ENCODE measurements at places on chromosomes 2 and 18.

DNA sequence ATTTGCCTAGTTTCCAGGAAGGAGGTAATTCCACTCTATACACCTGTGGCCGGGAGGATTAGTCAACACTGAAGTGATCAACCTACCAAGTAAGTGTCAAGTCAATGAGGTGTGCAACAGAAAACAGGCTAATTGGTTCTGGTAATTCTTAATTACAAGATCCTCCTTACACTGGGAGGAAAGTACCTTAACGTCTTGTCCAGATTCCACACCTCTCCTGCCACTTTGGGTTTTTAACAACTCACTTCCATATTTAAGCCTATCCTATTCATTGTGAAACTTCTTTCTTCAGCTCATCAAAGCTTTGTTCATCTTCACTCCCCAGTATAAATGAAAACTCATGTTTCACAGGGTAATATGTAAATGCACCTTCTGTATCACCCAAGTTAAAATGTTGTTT lies 22.0 kb upstream of the MAP4K4 start:
- DNase-seq, result no peak

- no peak for DNase-seq
Measured at GRCh38 chr2:127523269-127523939, 2.9 kb downstream of the IWS1 start.

GRCh38 chr2:71560638-71561011 lies 107.3 kb downstream of the DYSF start:
- DNase-seq, result no peak

DNA sequence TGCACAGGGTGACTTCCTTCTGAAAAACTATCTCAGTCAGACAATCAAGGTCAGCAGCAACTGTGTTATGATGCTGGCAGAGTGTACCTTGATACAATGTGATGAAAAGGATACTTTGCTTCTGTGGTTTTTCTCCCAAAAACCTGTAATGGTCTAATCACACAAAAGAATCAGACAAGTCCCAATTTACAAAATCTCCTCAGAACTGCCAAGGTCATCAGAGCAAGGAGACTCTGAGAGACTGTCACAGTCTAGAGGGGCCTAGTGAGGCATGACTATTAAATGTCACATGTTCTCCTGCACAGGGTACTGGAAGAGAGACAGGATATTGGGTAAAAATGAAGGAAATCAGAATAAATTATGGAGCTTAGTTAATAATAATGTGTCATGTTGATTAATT lies 185.4 kb downstream of the ST6GAL2 start:
- DNase-seq, result no peak

- peak; percentile 38 for DNase-seq
Measured at GRCh38 chr2:215921895-215922294, 91.5 kb downstream of the MREG start.

DNA sequence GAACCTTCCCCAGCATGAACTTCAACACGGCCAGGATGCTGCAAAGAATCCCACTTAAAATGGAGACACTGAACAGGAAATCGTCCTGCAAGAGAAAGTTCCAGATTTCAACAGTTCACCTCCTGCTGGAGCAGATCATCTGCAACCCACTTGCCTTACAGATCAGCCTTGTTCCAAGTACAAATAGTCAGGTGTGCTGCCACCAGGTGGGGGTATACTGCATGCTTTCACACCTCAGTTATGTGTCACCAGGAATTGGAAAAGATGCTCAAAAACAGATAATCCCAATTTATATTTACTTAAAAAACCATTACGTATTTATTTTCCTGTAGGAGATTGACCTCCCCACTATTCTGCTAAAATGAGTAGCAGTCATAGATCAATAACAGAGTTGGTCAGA lies 212.3 kb downstream of the MGAT5 start:
- no peak for DNase-seq

GRCh38 chr2:6635296-6635695 lies 230.4 kb downstream of the CMPK2 start:
- DNase-seq, result no peak

GRCh38 chr2:67670747-67671183 lies 273.6 kb downstream of the ETAA1 start:
- no peak for DNase-seq

GRCh38 chr2:217326238-217327022 lies 466.6 kb upstream of the TNP1 start:
- DNase-seq, result peak; percentile 20

- peak; percentile 63 for DNase-seq
Measured at GRCh38 chr2:162072181-162072702, 1.8 kb downstream of the DPP4 start.

DNA sequence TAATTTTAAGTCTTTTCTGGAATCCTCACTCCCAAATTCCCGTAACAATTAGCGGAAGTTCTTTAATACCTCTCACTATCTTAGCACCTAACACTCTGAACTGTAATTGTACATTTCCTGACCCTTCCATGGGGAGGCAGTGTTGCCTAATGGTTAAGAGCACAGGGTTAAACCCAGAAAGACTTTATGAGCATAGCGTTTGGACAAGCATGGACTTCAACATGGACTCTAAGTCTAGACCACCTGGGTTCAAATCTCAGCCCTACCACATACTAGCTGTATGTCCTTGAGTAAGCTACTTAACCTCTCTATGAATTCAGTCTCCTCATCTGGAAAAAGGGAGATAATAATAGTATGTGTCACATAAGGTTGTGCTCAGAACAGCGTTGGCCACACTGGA lies 13.0 kb downstream of the ANTXR1 start:
- no peak for DNase-seq

GRCh38 chr2:48265169-48266030 lies 264.6 kb upstream of the STON1 start:
- no peak for DNase-seq

DNA sequence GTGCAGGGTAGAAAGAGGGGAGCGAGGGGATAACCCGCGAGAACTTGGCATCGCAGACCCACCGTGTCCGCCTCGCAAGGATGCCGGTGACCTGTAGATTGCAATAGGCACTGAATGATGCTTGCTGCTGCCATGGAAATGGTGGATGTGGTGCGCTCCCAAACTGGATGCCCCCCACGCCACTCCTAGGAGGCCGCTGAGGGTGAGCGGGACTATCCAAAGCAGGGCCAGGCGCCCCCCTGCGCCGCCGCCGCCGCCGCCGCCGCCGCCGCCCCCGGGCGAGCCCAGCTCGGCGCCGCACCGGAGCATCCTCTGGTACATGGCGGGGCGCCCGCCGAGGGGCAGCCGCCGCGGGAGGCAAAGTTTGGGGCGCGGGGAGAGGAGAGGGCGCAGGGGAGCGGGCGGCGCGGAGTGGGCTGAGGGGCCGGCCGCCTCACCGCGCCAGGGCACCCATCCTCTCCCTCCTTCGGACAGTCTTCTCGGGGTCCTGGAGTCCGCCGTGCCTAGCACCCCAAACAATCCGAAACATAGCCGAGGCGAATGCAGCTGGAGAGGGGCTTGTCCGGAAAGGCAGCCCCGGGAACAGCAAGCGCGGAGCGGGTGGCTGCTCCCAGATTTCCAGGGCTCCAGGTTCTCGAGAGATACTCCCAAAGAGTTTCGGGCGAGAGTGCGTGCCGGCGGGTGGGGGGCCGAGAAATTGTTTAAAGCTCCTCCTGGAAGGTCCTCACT lies 685.1 kb downstream of the NRXN1 start:
- DNase-seq, result peak; percentile 5

DNA sequence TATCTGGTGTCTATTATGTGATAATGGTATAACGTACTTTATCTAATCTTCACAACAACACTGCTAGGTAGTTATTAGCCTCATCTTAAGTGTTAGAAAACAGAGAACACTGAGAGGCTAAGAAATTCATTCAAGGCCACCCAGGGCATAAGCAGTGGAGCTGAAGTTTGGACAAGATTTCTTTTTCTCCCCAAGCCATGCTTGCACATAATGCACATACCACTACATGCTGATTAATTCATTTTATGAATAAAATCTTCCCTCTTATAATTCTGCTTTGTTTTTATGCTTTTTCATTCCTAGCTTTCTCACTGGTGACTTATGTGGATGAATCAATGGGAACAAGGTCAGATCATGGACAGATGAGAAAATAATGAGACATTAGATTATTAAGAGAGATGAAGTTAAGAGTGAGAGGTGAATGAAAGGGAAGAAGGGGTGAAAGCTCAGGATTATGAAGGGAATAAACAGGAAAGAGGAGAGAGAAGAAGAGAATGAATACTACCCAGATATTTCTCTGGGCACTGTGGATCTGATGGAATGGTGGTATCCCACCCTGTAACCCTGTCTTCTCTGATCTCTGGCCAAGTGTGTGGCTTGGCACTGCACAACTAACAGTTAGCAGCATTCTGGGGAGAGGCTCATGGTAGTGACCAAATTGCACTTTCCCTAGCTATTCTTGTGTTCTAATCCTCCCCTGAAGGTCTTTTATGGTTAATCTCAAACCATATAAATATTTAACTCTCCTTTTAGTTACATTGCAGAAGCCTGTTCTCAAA lies 17.7 kb upstream of the GALNT3 start:
- DNase-seq, result no peak

- DNase-seq, result peak; percentile 65
Measured at GRCh38 chr2:65129286-65129825, 550 bp downstream of the RAB1A start.

- DNase-seq, result peak; percentile 73
Measured at GRCh38 chr2:25349397-25349796, 7.7 kb upstream of the DNMT3A start.

- peak; percentile 26 for DNase-seq
Measured at GRCh38 chr18:68267583-68267982, 447.3 kb downstream of the TMX3 start.

DNA sequence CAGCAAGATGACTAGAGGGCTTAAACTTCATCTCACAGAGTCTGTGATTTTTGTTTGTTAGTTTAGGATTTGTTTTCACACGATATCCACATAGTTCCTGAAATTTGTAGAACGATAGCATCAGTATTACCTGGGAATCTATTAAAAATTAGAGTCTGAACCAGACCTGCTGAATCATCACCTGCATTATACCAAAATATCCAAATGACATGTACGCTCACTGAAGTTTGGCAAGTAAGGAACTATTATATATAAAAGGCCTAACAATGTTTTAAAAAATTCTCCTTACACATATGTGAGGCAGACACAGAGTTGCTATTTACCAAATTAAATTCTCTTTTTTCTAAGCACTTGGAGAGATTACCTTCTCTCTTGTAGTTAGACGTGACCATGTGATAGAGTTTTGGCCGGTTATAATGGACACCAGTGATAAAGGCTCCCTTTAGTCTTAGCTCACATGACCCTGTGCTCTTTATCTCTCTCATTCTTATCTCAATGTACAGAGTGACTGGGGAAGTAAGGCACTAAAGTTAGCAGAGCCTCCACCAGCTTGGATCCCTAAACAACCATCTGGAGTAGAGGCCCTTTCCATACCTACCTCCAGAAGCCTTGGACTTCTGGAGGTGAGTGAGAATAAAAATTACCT lies 363.1 kb downstream of the DSC3 start:
- DNase-seq, result no peak

DNA sequence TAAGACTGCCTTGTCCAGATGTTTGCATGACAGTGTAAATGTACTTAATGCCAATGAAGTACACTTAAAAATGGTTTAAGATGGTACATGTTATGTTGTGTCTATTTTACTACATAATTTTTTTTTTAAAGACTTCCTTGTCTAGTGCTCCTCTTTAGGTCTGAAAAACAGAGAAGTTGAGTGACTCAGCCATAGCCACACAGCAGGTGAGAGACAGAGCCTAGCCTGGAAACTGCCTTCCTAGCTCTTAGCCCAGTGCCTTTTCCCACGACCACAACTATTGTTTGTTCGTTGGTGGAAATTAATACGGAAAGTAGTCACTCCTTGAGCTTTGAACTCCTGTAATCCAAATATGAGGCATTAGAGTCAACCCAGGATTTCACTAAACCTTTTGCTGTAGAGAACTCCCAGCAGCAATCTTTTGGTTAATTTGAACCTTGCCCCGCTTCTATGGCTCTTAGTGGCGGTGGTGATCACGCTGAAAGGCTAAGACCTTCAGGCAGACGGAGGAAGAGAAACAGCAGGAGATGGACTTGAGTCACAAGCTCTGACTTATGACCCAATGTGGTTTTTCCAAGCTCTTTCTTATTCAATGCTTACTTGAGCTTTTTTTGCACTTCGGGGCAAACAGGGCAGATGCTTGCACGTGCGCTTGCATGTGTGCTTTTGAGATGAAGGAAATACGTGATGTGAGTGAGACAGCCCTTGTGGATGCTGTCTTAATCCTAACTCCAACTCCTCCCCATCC lies 21.2 kb downstream of the TRIB2 start:
- DNase-seq, result no peak

GRCh38 chr2:155190342-155190741 lies 491.8 kb downstream of the KCNJ3 start:
- DNase-seq, result no peak

DNA sequence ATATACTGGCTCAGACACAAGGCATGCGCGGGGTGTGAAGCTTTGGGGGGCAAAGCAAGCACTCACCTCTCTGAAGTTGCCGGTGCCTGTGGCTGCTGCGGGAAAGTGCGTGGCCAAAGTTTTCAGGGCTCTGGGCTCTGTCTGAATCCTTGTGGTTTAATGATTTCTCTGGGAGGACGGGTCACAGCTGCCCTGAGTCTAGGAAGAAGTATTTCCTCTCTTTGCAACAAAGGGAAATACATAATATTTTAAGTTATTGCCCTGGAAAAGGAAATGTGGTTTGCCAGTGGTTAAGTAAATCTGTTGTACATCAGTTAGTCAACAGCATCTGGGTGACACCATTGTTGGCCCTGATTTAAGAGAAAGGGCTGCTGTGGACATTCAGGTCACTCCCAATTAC lies 56.7 kb upstream of the ZDBF2 start:
- peak; percentile 65 for DNase-seq

- DNase-seq, result no peak
Measured at GRCh38 chr2:193869564-193869963, 1674.8 kb upstream of the TMEFF2 start.

DNA sequence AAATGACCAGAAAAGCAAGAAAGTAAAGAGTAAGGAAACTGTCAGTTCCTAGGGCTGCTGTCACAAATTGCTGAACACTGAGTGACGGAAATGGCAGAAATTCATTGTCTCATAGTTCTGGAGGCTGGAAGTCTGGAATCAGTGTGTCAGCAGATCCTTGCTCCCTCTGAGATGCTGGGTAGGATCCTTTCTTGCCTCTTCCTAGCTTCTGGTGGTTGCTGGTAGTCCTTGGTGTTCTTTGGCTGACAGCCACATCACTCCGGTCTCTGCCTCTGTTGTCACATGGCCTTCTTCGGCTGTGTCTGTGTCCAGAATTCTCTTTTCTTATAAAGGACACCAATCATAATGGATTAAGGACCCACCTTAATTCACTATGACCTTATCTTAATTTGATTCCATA lies 21.9 kb downstream of the PLEKHB2 start:
- DNase-seq, result no peak
